HepG2 (cell line): ENCODE measurements at places on chromosomes 13 and 19. TPM values are rescaled to one million over a fixed set of nuclear protein-coding genes. Genes with fewer than 3 reads are reported as not detected.
A peak's percentile ranks its signal among the peaks of the same experiment; 100 is the strongest.

DNA sequence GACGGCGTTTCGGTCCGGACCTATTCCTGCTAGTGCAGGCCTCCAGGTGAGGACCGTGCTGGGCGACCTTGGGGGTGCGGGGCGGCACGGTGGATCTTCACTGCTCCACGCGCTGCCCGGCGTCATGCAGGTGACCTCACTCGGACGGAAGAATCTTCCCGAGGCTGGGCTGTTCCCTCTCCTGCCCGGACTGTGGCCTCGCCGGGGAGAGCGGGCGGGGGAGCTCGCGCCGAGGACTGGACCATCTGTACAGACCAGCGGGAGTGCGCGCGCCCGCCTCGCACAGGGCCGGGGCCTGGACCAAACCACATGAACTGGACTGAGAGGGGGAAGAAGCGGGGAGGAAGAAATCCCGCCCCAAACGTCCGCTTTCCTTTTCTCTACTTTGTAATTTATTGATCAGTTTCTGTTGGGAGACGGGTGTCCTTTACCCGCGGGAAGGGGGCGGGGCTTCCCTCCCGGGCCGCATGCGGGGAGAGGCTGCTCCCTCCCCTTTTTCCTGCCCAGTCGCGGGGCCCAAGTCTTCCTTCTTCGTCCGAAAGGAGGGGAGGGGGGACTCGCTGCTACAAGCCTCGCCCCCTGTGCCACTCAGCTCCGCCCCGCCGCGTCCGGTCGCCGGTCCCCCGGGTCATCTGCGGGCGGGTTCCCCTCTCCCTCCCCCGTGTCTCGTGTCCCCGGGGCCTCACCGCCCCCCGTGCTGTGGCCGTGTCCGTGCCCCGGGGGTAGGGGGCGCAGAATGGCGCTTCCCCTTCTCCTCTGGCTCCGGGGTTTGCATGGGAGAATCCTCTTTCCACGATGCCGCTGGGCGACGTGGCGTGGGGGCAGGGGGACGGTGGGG lies 4.9 kb downstream of the HRC start:
- peak overlapping the region; percentile 77 for H3K27ac ChIP-seq
- H3K27me3 ChIP-seq, result no peaks in the 10 kb centered on the region; the same call in 1 of the 2 replicates
- peaks cover 64% of the 10 kb centered on the region for H3K4me1 ChIP-seq
- no peaks in the 10 kb centered on the region for H3K36me3 ChIP-seq
- DNase-seq, result peak; percentile 76
- H3K4me3 ChIP-seq, result peak overlapping the region; percentile 53

- no peak overlapping the region for H3K27ac ChIP-seq
- DNase-seq, result no peak
- no peaks in the 10 kb centered on the region for H3K4me1 ChIP-seq
- H3K4me3 ChIP-seq, result no peak overlapping the region
- H3K36me3 ChIP-seq, result no peaks in the 10 kb centered on the region
- H3K27me3 ChIP-seq, result no peaks in the 10 kb centered on the region; the same call in 1 of the 2 replicates
Measured at GRCh38 chr13:98785405-98785804, 32.9 kb upstream of the SLC15A1 start.

GRCh38 chr19:3524078-3524842 lies 14.7 kb upstream of the TEKTIP1 start:
- no peaks in the 10 kb centered on the region for H3K27me3 ChIP-seq
- no peak overlapping the region for H3K4me3 ChIP-seq
- no peaks in the 10 kb centered on the region for H3K4me1 ChIP-seq

- no peak overlapping the region for H3K27ac ChIP-seq
- no peak overlapping the region for H3K4me3 ChIP-seq
- no peaks in the 10 kb centered on the region for H3K36me3 ChIP-seq
- no peaks in the 10 kb centered on the region for H3K27me3 ChIP-seq
- DNase-seq, result no peak
Measured at GRCh38 chr13:94272038-94272437, 207.4 kb downstream of the DCT start.

DNA sequence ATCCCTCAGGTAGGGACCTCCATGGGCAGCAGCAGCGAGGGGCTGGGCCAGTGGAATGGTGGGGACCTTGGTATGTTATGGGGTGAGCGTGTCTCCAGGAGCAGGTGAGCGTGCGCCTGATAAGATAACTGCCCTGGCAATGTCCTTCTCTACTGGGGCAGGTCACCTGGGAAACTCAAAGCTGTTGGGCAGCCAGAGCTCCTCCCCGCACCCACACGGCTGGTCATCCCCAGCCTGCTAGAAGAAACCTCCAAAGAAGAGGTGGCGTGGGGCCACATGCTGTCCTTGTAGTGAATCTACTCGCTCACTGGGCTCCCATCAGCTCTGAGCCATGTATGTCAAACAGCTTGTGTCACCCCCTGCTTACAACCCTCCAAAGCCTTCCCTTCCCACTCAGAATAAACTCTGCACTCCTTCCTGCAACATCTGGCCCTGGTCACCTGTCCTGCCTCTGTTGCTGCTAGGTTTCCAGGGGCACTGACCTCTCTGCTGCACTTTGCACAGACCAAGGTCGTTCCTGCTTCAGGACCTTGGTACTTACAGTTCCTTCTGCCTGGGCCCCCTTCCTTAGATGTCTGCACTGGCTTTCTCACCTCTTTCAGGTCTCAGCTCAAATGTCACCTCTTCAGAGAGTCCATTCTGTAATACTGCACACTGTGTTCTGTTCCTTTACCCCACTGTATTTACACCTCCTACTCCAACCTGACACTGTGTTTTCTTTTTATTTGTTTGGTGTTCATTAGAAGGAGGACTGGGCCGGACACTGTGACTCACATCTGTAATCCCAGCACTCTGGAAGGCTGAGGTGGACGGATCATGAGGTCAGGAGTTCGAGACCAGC lies 1.8 kb upstream of the ATP4A start:
- peak overlapping the region; percentile 11 for H3K27ac ChIP-seq
- H3K4me3 ChIP-seq, result no peak overlapping the region
- DNase-seq, result no peak
- H3K4me1 ChIP-seq, result peaks cover 42% of the 10 kb centered on the region
- H3K36me3 ChIP-seq, result no peaks in the 10 kb centered on the region
- H3K27me3 ChIP-seq, result no peaks in the 10 kb centered on the region

DNA sequence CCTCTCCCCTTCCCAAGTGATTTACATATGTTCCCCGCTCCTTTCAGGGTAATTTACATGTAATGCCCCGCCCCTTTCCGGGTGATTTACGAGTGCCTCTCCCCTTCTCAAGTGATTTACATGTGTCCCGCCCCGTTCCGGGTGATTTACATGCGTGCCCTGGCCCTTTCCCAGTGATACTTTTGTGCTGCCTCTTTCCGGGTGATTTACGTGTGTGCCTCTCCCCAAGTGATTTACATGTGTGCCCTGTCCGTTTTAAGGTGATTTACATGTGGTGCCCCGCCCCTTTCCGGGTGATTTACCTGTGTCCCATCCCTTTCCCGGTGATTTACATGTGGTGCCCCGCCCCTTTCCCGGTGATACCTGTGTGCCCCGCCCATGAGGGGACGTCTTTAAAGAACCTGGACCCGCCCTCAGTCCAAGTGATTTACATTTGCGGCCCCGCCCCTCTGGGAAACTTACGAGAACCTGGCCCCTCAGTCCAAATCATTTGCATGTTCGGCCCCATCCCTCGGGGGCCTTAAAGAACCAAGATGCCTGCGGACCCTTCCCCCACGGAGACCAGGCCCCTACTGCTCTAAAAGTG lies 559 bp upstream of the LENG9 start:
- H3K27ac ChIP-seq, result peak overlapping the region; percentile 96
- H3K4me3 ChIP-seq, result peak overlapping the region; percentile 80
- peak; percentile 96 for DNase-seq
- H3K4me1 ChIP-seq, result peaks cover 21% of the 10 kb centered on the region
- peaks cover 16% of the 10 kb centered on the region; the same call in 2 of the 3 replicates for H3K36me3 ChIP-seq

DNA sequence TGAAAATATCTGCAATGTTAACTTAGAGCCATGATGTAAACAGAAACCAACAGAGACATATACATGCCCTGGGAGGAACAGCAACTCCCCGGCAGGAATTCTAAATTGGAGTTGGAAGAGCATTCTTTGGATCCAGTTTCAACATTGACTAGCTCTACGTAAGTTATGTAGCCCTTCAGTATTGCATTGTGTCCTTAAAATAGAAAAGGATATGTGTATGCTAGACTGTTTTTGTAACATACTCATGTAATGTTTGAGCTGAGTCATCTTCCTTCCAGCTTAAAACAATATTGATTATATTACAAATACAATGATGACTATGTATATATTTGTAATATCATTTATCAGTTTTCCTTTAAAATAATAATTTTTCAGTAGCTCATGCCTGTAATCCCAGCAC lies 1422.2 kb upstream of the PCDH20 start:
- H3K27ac ChIP-seq, result no peak overlapping the region
- no peak for DNase-seq
- H3K36me3 ChIP-seq, result no peaks in the 10 kb centered on the region
- H3K27me3 ChIP-seq, result no peaks in the 10 kb centered on the region
- H3K4me3 ChIP-seq, result no peak overlapping the region

GRCh38 chr19:40907968-40908735 lies 26.1 kb upstream of the CYP2A7 start:
- H3K4me3 ChIP-seq, result no peak overlapping the region
- no peaks in the 10 kb centered on the region for H3K36me3 ChIP-seq
- DNase-seq, result no peak
- H3K27me3 ChIP-seq, result peaks cover 46% of the 10 kb centered on the region
- H3K27ac ChIP-seq, result no peak overlapping the region

GRCh38 chr19:45137179-45137761 lies 23.5 kb downstream of the NKPD1 start:
- no peak for DNase-seq
- no peak overlapping the region for H3K4me3 ChIP-seq
- H3K36me3 ChIP-seq, result peaks cover 4% of the 10 kb centered on the region; the same call in 1 of the 3 replicates

Gene PLPPR3
- 0.07 TPM in 1 of 2 replicates, not detected in the other for total RNA-seq

DNA sequence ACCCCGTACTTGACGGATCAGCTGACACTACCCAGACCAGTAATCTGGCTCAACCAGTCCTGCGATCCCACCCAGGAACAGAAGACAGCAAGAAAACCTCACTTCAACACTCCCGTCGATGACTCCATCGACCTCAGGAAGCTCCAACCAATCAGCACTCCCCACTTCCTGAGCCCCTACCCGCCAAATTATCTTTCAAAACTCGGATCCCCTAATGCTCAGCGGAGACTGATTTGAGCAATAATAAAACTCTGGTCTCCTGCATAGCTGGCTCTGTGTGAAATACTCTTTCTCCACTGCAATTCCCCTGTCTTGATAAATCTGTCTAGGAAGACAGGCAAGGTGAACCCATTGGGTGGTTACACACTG lies 1.2 kb downstream of the LSM4 start:
- H3K27me3 ChIP-seq, result no peaks in the 10 kb centered on the region
- peak overlapping the region; percentile 84 for H3K27ac ChIP-seq
- DNase-seq, result no peak
- peaks cover 77% of the 10 kb centered on the region for H3K4me1 ChIP-seq
- H3K4me3 ChIP-seq, result peak overlapping the region; percentile 72
- H3K36me3 ChIP-seq, result no peaks in the 10 kb centered on the region

GRCh38 chr13:48561466-48562235 lies 28.8 kb upstream of the RCBTB2 start:
- peaks cover 14% of the 10 kb centered on the region for H3K4me1 ChIP-seq
- no peaks in the 10 kb centered on the region; the same call in 1 of the 2 replicates for H3K27me3 ChIP-seq
- H3K4me3 ChIP-seq, result no peak overlapping the region
- H3K36me3 ChIP-seq, result no peaks in the 10 kb centered on the region
- DNase-seq, result no peak

Gene ACTMAP
- total RNA-seq, result 2.2 and 3.9 TPM in 2 replicates

- H3K4me1 ChIP-seq, result peaks cover 18% of the 10 kb centered on the region
- H3K36me3 ChIP-seq, result peaks cover 12% of the 10 kb centered on the region; the same call in 1 of the 3 replicates
- peak overlapping the region; percentile 86 for H3K27ac ChIP-seq
- peak overlapping the region; percentile 93 for H3K4me3 ChIP-seq
Measured at GRCh38 chr19:36527341-36527740, 730 bp downstream of the ZNF260 start.

DNA sequence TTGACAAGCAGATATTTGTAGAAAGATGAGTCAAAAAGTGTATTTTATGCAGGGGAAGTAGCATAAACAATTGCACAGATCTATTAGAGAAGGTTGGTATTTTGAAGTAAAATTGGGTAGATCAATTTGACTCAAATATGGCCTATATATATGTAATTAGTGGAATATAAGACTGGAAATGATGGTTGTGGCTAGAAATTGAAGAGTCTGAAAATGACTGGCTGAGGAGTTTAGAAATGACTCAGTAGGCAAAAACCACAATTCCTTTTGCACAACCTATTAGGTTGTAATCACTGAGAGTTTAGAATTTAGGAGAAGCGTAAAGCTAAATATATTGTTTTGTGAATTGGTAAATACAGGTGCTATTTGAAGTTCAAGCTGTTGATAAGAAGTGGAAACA lies 622.6 kb upstream of the PCDH20 start:
- no peak overlapping the region for H3K27ac ChIP-seq
- H3K4me1 ChIP-seq, result no peaks in the 10 kb centered on the region
- no peaks in the 10 kb centered on the region for H3K27me3 ChIP-seq
- no peaks in the 10 kb centered on the region for H3K36me3 ChIP-seq
- DNase-seq, result no peak
- H3K4me3 ChIP-seq, result no peak overlapping the region
